Type B pancreatic cell (in vitro differentiated cells): ENCODE measurements at places on chromosomes 4 and X.

- DNase-seq = no peak
Observed at GRCh38 chr4:113384600-113384999, 335.1 kb downstream of the ANK2 start.

GRCh38 chrX:40705658-40706312, 29.6 kb downstream of the MED14 start:
- DNase-seq = no peak

DNA sequence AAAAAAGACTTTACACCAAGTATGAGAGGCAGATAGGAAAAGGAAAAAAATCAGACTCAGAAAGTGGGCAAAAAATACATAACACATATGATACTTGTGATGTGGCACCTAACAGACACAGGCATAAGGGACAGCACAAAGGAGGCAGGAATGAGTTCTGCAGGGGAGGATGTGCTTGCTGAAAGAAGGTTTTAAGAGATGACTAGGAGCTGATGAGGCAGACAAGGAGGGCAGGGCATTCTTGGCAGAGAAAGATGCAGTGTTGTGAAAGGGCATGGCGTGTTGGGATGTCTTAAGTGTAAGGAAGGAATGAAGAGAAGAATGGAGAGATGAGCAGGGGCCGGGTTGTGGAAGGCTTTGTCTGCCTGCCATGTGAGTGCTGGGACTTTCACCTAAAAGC, 49.7 kb upstream of the TMEM154 start:
- no peak for DNase-seq

GRCh38 chr4:36174570-36174969, 69.7 kb downstream of the ARAP2 start:
- no peak for DNase-seq

DNA sequence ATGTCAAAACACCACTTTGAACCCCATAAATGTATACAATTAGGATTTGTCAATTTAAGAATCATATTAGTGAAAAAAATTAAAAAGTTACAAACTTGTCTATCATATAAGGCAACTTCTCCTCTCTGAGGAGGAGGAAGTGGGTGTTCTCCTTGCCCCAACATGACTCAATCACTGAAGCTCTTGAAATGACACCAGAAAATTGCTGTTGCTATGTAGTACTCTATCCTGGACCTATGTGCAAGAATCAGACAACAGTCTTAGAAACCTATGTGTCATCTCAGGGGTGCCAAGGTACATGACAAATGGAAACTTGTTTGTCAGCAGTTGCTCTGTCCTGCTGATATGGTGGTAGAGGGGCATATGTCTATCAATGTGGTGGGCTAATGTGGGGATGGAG, 47.7 kb downstream of the HMGB3 start:
- no peak for DNase-seq

DNA sequence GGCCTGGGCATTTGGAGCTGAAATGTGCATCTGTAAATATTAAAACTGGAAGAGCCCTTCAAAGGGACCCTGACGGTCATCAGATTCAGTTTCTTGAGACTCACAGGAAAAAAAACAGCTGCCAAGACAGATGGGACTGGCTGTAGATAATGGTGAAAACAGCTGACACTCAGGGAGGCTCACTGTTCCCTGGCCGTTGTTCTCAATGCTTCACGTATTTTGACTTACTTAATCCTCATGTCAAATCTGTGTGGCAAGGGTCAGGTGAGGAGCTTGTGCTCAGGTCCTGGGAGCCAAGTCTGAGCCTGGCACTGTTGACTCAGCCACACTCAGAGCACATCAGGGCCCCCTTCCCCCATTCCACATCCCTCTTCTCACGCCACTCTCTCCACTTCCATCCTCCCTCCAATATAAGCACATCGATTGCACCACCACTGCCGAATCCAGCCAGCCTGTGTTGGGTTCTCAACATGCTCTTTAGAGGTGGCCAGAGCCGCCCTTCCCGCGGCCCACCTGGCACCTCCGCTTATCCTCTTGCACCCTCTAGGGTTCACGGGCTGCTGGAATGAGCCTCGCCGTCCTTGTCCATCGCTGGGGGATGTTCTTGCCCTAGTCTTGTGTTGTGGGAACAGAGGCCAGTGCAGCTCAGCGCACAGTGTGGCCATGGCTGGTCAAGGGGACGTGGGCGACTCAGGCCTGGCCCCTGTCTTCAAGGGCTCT, 40.1 kb downstream of the EVC start:
- no peak for DNase-seq

GRCh38 chr4:20351360-20352162, 99.9 kb downstream of the SLIT2 start:
- no peak for DNase-seq

- no peak for DNase-seq
Observed at GRCh38 chr4:27210956-27211355, 350.3 kb downstream of the STIM2 start.
